ENCODE measurements at places on chromosomes 6 and 20.

DNA sequence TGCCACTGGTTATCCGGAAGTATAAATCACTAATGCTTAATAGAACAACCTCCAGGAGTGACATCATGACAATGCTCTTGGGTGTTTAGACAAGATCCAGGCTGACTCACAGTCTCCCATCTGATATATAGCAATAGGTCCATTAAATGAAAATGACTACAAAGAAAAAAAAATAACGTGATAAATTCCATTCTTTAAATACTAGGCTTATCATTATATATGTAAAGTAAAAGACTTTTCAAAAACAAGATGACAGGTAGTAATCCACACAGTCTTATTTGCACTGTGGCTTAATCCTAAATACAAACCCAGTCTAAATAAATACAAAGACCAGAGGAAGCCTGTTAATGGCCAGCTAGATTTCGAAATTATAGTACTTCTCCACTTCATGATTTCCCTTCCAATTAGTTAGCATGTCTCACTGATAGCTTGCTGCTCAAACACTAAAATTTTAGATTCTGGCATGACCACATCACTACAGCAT, 149.1 kb upstream of the BEND3 start:
- DNase-seq: no peak

DNA sequence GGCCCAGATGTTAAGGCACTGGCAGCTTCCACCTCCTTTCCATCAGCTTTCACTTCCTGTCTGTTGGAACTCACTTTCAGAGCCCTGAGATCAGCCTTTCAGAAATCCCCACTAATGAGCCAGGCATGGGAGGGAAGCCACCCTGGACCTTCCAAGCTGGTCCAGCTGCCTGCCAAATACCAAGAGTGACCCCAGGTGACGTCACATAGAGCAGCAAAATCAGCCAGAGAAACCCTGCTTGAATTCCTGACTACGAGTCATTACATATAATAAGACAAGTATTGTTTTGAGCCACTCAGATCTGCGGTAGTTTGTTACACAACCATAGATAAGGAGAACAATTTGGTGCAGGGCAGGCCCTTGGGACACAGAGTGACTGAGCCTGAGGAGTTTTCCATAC, 556.0 kb upstream of the JAG1 start:
- DNase-seq: no peak

- no peak for DNase-seq
These were observed 163.2 kb upstream of the TSHZ2 start for GRCh38 chr20:52809003-52809402.

DNA sequence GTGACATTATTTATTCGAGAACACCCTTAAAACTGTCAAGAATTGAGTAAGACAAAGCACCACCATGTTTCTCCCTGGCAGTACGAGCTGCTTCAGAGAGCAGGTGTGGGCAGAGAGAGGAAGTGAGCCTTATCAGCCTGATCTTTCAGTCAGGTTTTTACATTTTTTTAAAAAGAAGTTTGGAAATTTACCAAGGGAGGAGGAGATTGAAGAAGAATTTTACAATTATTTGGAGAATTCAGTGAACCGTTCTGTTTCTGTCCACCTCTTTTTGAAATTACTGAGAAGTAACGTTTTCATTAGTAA, 75.5 kb downstream of the ZDHHC14 start:
- DNase-seq: no peak

GRCh38 chr6:14499841-14500240, 382.3 kb downstream of the CD83 start:
- no peak for DNase-seq

DNA sequence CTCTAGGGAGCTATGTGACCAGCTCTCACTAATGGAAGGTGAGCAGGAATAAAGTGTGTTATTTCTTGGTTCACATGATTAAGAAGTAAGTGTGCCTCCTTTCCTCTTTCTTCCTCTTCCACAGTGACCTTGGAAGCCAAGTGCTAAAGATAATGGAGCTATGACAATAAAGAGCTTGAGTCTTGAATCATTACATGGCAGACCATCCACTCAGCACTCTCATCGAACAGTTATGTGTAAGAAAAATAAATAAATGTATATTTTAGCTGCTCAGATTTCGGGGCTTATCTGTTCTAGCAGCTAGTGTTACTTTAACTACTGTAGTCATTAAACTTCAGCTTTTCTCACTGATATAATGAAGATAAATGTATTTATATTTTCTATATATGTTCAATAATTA, 72.9 kb downstream of the HDGFL1 start:
- no peak for DNase-seq

DNA sequence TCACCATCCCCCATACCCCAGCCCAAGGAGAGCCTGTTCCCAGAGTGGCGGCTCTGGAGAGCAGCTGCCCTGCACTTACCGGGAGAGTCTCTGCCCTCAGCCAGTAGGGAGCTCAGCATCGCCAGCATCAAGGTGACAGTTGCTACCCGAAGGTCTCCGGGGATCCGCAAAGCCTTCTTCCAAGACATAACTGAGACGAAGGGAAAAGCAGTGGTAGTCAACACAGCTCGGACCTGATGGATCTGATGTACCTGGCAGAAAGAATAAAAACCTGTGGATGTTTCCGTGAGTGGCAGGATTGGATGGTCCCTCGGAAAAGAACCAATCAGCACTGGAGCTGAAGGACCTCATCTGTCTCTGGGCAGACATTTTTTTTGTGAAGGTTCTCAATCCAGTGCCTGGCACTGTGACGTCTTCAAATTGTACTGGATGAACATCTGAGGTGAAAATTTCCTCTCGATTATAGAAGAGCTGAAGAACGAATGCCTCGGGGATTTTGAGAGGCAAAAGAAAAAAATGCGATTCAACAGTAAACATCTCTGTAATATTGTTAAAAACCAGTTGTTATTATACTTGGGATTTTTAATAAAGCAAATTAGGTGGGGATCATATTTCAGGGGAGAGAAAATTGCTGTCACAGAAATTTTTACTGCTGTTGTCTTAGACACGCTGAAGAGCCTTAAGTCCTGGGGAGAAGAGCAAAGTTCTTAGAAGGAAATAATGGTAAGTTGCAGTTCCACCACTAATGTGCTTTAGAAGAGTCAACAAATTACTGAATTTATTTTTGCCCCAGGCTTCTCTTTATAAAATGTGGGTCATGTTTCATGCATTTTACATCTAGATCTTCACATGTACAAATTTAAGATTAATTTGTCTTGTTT, at the start of gene HLA-DQB1:
TSS of gene HLA-DQB1 (minus strand) at position 238 of the 881 bp plus-strand sequence. CDS start at position 188, 50 bp downstream.
- DNase-seq: peak; percentile 42

- no peak for DNase-seq
These were observed 34.7 kb downstream of the VEGFA start for GRCh38 chr6:43804550-43805223.
